ENCODE measurements at places on chromosomes 3 and 15. TPM values are rescaled to one million over a fixed set of nuclear protein-coding genes. Genes with fewer than 3 reads are reported as not detected.

FGF7 gene
- total RNA-seq: 264 TPM

TRAT1 gene
- total RNA-seq: 0.11 TPM

LDHAL6B gene
- total RNA-seq: not detected

UACA gene
- total RNA-seq: 152 TPM

Data from uterine smooth muscle cell (primary cell).